ENCODE measurements at places on chromosomes 1 and 21. TPM values are rescaled to one million over a fixed set of nuclear protein-coding genes. Genes with fewer than 3 reads are reported as not detected.

DNA sequence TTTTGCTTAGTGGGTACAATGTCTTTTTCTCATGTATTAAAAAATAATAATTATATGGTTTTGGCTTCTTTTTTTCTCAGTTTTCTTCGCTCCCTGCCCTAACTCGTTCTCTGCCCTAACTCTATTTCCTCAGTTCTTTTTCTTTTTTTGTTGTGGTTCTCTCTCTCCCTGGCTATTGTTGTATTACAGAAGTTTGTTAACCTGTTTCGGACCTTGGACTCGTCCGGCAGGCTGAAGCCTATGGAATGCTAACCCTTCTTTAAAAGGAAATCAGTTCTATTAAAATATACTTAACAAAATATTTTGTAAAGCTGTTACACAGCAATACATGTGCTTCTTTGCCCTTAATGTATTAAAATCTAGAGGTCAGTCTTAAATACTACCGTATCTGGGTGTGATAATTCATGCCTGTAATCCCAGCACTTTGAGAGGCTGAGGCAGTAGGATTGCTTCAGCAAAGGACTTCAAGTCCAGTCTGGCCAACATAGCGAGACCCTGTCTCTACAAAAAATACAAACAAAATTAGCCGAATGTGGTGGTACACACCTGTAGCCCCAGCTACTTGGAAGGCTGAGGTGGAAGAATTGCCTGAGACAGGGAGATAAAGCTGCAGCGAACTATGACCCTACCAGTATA is 64.1 kb downstream of the ANGPTL1 start:
- no peak for DNase-seq

DNA sequence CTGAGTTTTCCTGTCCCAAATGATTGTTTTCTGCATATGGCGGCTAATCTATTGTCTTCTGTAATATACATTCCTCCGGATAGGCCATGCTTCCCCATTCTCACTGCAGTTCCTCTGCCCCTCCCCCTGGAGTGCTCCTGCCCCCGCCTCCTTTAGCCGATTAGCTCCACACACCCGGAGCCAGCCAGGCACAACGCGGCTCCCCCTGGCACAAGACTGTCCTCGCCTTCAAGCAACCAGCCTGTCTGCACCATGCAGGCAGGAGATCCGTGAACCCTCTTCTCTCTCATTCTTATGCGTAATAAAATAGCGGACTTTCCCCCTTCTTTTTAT is 18.0 kb downstream of the SERTAD4 start:
- DNase-seq: no peak

Gene NPHS2
- total RNA-seq: not detected

- no peak for DNase-seq
Measured at GRCh38 chr1:44775930-44776729, 790 bp downstream of the RPS8 start.

Gene TMEM51
- 10.3 TPM for total RNA-seq

Gene OR2T11
- not detected for total RNA-seq

Gene DNM3
- 4.5 TPM for total RNA-seq

DNA sequence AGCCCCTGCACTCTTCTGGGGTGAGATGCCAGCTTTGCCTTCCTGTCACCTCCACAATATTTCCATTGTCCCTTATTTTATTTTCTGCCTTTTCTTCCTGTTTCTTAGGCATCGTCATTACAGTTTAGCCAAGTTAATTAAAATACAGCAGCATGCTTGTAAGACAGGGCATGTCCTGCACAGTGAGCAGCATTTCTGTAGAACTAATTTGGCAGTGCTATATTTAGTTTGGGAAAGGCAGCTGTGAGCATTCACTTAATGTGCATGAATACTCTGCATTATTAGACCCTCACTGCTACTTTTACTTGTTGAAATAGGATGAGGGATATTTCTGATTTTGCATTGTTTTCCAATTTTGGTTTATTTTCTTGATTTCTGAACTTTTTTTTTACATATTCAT is 133.3 kb downstream of the KCNK2 start:
- DNase-seq: no peak

- no peak for DNase-seq
Measured at GRCh38 chr1:218377143-218377660, 32.1 kb downstream of the TGFB2 start.

Gene PDE9A
- 16.3 TPM for total RNA-seq

Gene SH3BGR
- total RNA-seq: 3.5 TPM

Gene CHIT1
- total RNA-seq: not detected

Gene ADGRL4
- total RNA-seq: 6.7 TPM

DNA sequence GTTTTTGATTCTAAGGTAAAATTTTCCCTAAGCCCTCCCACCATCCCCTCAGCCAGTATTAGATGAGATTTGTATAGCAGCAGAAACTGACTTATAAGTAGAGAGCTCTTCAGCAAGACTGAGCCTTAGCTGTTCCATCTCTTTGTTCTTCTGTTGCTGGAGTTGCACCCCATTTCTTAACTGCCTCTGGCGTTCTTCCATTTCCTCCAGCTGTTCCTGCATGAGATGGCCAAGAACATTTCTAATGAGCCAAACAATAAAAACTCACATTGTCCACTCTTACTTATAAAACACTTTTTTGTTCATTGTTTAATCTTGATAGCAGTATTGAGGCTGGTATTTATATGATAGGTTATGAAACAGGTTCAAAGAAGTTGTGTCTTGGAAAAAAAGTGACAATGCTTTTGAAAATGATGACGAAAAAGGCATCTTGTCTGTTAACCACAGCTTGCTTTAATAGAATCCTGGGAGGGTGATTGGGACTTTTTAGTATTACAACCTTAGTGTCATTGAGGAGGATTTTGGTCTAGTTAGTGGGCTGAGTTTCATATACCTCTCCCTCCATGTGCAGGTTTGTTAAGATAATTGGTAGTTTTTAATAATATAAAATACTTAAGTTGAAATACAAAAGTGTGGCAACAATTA is 18.3 kb downstream of the SYNC start:
- no peak for DNase-seq

DNA sequence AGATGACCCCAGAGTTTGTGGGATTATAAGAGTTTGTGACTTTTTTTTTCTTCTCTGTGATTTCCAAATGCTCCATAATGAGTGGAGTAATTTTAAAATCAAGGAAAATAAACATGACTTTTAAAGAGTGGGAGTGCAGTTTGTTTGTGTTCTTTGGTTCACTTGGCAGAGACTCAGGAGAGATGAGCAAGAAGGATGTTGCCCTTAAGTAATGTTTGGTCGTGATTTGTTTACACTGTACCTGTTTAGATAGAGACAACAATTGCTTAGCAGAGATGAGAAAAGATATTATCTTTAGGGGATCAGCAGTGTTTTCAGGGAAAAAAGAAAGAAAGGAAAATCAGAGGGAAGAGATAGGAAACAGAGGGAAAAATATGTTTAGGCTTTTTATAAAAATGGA is 170.8 kb downstream of the ADSS2 start:
- no peak for DNase-seq

- DNase-seq: peak; percentile 32
Measured at GRCh38 chr1:7885513-7886404, 32.9 kb upstream of the UTS2 start.

DNA sequence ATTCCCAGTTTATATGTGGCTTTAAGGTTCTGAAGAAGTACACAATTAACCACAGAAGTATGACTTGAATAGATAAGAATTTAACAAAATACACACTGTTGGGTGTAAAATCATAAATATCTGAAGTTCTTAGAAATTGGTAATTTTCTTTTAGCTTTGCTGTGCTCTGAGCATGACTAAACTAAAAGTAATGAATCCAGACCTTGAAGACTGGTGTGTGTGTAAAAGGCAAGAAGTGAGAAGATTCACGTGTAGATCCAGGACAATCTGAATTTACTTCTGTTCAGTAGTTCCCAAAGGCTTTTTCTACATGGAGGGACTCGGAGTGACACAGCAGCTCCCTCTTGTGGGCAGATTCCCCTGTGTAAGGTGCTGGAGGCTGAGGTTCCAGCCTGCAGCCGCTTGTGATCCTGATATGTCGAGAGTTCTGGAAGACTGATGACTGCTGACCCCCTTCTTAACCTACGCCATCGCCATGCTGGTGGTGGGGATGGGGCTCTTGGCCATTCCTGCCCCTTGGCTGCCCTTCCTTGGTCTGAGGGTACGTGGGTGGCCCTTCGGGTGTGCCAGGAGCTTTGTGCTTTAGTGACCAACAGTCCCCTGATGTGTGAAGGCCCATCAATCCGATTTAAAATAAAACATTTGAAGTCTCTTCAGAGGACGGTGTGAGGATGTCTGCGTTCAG is 62.7 kb downstream of the ADARB1 start:
- DNase-seq: peak; percentile 88

DNA sequence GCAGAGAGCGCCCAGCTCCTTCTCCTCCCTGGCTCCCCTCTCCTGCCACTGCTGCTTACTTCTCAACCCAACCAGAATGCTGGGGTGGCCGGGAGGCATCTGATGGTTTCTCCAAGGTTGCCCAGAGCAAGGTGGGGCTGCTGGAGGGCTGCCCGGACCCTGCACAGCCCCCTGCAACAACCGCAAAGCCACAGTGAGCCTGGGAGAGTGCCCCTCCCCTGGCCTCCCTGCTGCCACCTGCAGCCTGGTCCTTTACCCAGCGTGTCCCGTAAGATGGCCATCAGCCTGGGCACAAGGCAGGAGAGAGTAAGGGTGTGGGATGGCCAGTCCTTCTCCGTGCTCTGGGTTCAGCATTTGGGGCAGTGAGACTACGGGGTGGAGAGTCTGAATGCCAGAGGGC is 17.0 kb downstream of the MX2 start:
- no peak for DNase-seq

Gene CHI3L2
- 2.2 TPM for total RNA-seq

GRCh38 chr1:206419250-206419649 is 51.0 kb upstream of the IKBKE start:
- DNase-seq: no peak

Gene HOOK1
- total RNA-seq: 17.2 TPM
